Vein endothelial cell (primary cell): ENCODE measurements at places on chromosomes 6 and 20. TPM values are rescaled to one million over a fixed set of nuclear protein-coding genes. Genes with fewer than 3 reads are reported as not detected.

Gene MYLK2
- total RNA-seq = 2.9 and 8.5 TPM in 2 replicates

Gene C6orf163
- total RNA-seq = 2.9 and 3.8 TPM in 2 replicates

Gene EFHC1
- total RNA-seq = 15.4 and 16.0 TPM in 2 replicates

Gene CDH26
- 0.10 TPM in 1 of 2 replicates, not detected in the other for total RNA-seq

Gene EFCAB8
- under 0.01 TPM in 2 replicates for total RNA-seq

Gene GRM1
- 0.10 TPM in 1 of 2 replicates, not detected in the other for total RNA-seq

Gene COL19A1
- not detected in 2 replicates for total RNA-seq

Gene C2
- 0.65 TPM in 1 of 2 replicates, not detected in the other for total RNA-seq

Gene HLA-DQA1
- total RNA-seq = not detected in 2 replicates

Gene RCAN2
- 0.33 and 1.5 TPM in 2 replicates for total RNA-seq

Gene MLN
- not detected in 2 replicates for total RNA-seq

Gene HRH3
- total RNA-seq = not detected in 2 replicates

Gene PLCB1
- total RNA-seq = 43.8 and 69.0 TPM in 2 replicates

Gene TREM2
- not detected in 2 replicates for total RNA-seq
